ENCODE measurements at places on chromosomes 3 and 15.

GRCh38 chr15:29102911-29103823 lies 166.5 kb downstream of the NSMCE3 start:
- no peak for DNase-seq

GRCh38 chr3:122572940-122573412 lies 4.5 kb upstream of the PARP15 start:
- no peak for DNase-seq

DNA sequence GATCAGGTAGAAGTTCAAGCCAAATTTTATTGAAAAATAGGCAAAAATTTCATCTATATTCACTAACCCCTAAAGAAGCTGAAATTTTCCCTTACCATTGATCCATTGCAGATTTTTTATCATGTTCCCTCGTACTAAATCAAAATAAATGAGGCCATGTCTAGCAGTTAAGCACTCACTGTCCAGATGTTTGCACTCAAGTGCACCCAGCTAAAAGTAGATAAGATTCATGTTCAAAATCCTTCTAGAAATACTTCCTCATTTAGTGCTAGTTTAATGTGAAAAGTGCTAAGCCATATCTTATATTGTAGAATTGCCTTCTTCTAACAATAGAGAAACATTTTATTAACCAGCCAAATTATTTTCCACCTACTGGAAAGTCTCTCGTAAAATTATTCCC lies 164.7 kb upstream of the UBE2E2 start:
- DNase-seq = no peak

- DNase-seq = no peak
These were observed 19.7 kb downstream of the ANKDD1A start for GRCh38 chr15:64931381-64931780.

DNA sequence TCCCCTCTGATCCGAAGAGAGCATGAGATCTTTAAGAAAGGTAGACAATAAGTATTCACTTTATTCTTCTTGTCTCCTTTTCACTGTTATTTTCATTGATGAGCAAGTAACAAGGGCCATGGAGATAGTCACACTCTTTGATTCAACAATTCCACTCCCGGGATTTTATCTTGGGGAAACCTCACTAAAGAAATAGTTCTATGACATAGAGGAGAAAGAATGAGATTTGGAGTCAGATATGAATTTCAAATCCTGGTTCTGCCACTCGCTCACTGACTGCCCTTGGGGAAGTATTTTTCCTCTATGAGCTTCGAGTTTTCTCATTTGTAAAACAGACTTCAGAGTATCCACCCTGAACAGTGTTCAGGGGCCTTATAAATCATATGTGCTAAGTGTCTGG lies 514.6 kb downstream of the NLGN1 start:
- no peak for DNase-seq

DNA sequence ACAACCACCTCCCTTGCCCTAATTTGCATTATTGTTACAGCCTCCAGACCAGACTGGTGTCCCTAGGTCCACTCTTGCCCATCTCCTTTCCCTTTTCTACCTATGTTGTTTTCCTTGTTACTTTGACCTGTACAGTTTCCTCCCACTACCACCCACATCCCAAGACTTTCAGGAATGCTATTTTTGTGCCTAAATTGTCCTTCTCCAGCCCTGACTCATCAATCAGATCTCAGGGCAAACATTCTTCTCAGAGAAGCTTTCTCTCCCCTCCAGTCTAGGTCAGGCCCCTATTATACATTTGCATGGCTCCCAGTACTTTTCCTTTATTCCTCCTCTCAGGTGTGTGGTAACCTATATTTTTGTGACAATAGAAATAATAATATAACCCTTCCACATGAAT lies 241.5 kb downstream of the IGSF11 start:
- no peak for DNase-seq

DNA sequence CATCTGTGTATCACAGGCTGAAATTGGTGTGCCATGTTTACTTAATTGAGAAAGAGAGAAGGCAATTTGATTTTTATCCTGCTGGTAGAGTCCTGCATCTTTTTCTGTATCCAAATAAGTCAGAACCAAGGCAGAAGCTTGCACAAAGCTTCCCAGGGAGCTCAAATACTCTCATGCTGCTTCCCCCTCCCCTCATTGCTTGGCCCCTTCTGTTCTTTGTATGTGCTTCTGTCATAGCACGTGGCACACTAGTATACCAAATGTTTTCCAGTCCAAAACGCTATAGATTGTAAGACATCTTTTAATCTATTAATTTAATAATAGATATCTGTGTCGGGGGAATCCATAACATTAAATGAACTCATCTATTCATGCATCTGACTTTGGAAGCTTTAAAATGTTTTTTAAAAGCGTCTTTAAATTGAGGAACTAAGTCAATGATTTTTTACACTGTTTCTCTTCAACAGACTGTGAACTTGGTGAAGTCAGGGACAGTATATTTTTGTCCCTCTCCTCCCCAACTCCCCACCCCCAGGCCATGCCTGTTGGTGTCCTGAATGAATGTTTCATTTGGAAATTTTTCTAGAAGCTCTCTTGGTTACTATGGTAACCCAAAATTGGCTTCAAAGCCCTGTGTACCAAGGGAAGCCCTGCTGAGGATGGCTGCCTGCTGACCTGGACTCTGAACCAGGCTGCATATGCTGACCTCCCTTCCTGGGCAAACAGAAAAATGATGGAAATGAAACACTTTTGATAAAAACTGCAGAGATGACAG lies 26.2 kb upstream of the SLC35G2 start:
- no peak for DNase-seq

DNA sequence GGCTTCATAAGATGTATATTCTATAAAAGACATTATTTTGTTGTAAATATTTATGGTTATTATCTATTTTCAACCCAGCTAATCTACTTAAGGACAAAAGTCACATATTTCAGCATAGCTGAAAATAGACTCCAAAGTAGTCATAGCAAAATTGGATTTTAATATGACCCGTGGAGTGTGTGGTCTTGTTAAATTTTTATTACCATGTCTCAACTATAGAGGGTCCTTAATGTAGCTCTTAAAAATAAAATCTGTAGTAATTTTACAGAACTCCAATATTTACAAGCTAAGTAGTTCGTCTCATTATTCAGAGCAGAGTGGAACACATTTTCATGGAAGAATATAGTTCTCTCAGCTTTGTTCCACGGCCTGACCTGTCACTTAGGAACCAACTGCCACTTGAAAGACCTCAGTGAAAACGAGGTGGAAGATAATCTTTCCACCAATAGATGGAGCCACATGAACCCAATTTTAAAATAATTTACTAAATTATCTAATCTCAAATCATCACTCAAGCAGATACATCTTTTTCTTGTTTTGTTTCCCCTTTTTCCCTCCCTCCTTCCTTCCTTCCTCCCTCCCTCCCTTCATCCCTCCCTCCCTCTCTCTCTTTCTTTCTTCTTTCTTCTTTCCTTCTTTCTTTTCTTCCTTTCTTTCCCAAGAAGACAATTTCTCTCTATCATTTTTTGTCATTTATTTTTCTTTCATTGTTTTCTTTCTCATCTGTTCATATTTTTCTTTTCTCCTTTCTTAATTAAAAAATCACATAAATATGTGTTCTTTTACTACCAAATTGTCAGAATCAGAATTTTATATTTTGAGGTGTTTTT lies 97.2 kb downstream of the CLDN1 start:
- no peak for DNase-seq

DNA sequence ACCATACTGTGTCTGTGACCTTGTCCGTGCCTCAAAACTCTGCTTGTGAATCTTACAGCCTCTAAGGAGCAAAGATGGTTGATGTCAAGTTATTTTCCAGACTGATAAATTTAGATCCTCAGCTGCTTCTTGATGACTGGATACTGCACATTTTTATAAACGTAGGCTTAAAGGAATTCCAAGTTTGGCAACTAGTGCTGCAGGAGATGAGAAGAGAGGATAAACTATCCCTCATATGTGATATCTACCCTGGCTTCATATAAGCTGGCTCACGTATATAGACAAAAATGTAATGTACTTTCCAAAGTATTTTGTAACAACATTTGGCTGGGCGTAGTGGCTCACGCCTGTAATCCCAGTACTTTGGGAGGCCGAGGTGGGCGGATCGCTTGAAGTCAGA lies 89.6 kb downstream of the GMPS start:
- DNase-seq = no peak

GRCh38 chr15:89155656-89156055 lies 65.7 kb downstream of the RLBP1 start:
- DNase-seq = no peak
